Liver (tissue), 10 donors: ENCODE measurements at places on chromosomes 1 and 21. TPM values are rescaled to one million over a fixed set of nuclear protein-coding genes. Genes with fewer than 3 reads are reported as not detected.

The DCST1 gene
- polyA plus RNA-seq, result not detected

GRCh38 chr1:81493102-81493869, 307.4 kb upstream of the ADGRL2 start:
- no peaks in the 10 kb centered on the region for H3K27me3 ChIP-seq
- no peak overlapping the region for H3K4me3 ChIP-seq
- DNase-seq, result no peak
- H3K36me3 ChIP-seq, result no peaks in the 10 kb centered on the region

- no peak overlapping the region for H3K27ac ChIP-seq
- no peaks in the 10 kb centered on the region for H3K27me3 ChIP-seq
- H3K4me3 ChIP-seq, result no peak overlapping the region
- no peak for DNase-seq
- H3K36me3 ChIP-seq, result no peaks in the 10 kb centered on the region
These were observed 33.5 kb downstream of the ASH1L start for GRCh38 chr1:155529109-155529508.

DNA sequence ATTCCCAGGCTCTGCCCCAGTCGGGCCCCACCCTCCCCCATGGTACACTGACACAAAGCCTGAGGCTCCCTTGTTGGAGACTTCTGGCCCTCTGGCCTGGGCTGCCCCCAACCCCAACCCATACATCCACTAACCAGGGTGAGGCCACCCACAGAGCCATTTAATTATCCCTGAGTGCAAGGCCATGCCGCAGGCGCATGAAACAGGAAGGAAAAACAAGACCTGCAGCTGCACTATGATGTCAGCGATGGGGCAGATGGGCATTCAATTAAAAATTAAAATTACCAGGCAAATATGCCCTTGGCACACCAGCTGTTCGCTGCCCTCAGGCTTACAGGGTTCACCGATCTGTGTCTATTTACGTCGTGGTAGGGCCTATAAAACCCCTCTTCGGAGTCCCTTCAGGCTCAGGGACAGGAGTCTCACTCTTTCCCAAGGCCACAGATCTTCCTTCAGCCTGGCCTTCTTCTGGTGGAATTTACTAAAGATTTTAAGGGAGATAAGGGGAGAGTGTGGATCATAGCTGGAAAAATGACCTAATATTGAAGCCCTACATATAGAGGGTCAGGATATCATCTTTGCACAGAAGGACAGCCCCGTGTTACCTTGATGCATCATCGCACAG, 29.6 kb upstream of the RGS16 start:
- no peaks in the 10 kb centered on the region for H3K4me1 ChIP-seq
- no peak overlapping the region for H3K4me3 ChIP-seq
- no peak for DNase-seq
- no peaks in the 10 kb centered on the region for H3K36me3 ChIP-seq
- H3K27me3 ChIP-seq, result no peaks in the 10 kb centered on the region

DNA sequence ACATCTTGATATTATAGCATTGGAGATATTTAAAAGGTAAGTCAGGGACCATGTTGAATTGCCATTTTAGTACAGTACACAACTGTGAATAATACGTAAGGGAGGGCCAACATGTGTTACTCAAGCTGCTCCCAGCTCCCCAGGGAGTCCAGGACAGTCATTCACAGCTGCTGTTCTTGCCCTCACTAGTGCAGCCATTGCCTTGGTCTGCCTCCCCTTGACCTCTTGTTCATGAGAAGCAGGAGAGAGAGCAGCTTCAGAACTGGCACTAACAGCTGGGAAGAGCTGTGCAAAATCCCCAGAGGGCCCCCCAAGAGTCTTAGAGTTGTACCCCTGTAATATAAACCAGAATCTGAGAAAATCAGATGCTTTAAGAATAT, 16.4 kb downstream of the TCEANC2 start:
- no peak overlapping the region for H3K27ac ChIP-seq
- H3K27me3 ChIP-seq, result no peaks in the 10 kb centered on the region
- DNase-seq, result no peak
- H3K4me1 ChIP-seq, result peaks cover 8% of the 10 kb centered on the region
- no peak overlapping the region for H3K4me3 ChIP-seq
- H3K36me3 ChIP-seq, result no peaks in the 10 kb centered on the region

- peaks cover 27% of the 10 kb centered on the region for H3K36me3 ChIP-seq
- H3K4me3 ChIP-seq, result no peak overlapping the region
- no peak overlapping the region for H3K27ac ChIP-seq
- peaks cover 24% of the 10 kb centered on the region for H3K4me1 ChIP-seq
- H3K27me3 ChIP-seq, result no peaks in the 10 kb centered on the region
These were observed 7.4 kb downstream of the PEX10 start for GRCh38 chr1:2404890-2405511.

- no peak overlapping the region for H3K27ac ChIP-seq
- no peak for DNase-seq
- H3K4me1 ChIP-seq, result peaks cover 16% of the 10 kb centered on the region
- H3K4me3 ChIP-seq, result no peak overlapping the region
- no peaks in the 10 kb centered on the region for H3K36me3 ChIP-seq
These were observed 14.7 kb upstream of the SLC19A1 start for GRCh38 chr21:45556645-45557615.
